GM20000 (cell line): ENCODE measurements at places on chromosomes 6 and 20.

DNA sequence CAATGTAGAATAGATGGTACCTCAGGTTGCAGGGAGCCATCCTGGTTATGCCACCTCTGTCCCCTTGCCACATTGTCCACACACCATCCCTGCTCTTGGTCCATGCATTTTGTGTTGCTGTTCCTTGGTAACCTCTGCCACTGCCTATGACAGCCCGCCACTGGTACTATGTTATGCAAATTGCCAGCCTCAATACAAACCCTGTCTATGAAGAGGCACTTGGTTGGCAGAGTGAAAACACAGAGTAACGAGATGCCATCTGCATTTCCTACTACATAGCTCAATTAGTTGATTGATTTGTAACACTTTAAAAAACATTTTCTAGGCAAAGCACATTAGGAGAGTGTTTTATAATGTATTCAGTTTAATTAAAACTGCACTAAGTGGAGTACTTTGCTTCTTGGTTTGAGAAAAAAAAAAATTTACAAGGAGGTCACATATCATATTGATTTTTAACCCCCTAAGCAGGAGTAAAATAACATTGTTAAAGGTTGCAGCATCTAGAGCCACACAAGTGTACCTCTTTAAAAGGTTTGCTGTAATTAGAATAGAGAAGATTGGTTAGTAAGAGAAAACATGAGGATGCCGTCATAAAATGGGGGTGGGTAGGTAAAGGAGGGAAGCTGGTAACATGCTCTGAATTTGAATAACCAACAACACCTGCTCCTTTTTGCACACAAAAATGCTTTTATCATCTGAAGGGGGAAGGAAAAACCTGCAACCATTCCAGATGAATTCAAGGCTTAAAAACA lies 817.1 kb downstream of the KIF16B start:
- no peak for DNase-seq

GRCh38 chr6:106538145-106538544 lies 91.2 kb downstream of the RTN4IP1 start:
- no peak for DNase-seq

GRCh38 chr6:152267967-152268845 lies 369.0 kb downstream of the SYNE1 start:
- DNase-seq = peak; percentile 14

GRCh38 chr6:14533446-14533845 lies 415.9 kb downstream of the CD83 start:
- DNase-seq = no peak

- no peak for DNase-seq
These were observed 165.1 kb downstream of the ZNF217 start for GRCh38 chr20:53428588-53428987.
